ENCODE measurements at places on chromosomes 7 and 10.

DNA sequence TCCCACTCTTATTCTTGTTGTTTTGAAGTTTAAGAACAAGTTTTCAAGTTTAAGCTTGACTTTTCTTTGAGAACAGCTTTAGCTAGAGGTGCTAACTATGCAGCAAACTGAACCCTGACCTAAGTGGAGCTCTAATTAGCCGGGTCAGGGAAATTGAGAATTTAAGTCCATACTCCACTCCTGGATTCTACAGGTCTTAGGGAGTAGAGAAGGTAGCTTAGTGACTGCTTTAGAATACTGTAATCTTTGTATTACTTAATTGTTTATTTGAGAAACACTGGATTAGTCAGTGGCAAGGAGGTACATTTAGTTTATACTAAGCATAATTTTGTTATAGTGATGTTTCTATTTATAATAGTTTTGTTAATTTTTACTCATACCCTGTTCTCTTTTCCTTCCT lies 74.6 kb upstream of the STRIP2 start:
- no peak for DNase-seq

GRCh38 chr10:119029613-119030420 lies at the start of gene NANOS1:
Gene NANOS1, plus strand, starts transcription at chr10:119029714. Its CDS starts 88 bp downstream, at chr10:119029802.
- DNase-seq: no peak

DNA sequence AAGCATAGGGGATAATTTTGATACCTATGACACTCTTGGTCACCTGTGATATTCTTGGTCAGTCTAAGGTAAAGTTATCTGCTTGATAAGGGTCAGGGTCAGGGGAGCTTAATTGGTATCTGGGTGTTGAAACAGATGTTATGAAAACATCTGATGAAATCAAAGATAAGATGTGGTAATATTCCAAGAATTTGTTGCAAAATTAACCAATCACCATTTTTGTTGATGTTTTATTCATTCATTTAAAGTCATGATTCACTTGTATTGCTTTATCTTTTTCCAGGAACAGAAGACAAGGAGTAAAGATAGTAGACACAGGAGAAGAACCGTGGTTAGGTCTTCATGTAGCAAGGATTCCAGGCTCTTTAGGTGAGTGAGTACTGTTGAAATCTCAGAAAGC lies 103.1 kb downstream of the SEMA3C start:
- DNase-seq: no peak

DNA sequence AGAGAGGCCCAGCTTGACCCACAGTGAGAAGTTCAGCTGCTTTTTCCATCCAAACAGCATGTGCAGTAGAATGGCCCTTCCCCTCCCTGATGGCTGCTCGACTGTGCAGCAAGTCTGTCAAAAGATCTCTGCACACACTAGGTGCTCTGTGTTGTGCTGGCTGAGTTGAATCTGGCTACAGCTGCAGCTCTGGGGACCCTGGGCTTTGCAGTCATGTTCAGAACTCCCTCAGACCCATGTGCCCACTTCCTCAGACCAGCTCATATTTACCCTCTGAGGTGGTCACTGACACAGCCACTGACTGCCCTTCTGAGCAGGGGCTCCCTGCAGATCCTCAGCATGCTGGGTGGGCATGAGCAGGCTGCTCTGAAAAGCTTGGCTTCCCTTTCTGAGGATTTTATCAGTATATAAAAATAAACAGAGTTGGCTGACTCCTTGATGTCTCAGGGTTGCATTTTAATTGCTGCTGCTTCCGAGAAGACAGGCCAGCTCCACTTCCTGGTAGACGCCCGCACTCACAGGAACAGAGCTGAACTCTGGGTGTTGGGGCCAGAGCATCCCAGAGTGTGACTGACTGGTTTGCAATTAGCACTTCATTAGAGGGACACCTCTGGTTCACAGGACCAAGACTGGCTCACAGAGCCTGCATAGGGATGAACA lies 507.9 kb downstream of the RPS24 start:
- no peak for DNase-seq

DNA sequence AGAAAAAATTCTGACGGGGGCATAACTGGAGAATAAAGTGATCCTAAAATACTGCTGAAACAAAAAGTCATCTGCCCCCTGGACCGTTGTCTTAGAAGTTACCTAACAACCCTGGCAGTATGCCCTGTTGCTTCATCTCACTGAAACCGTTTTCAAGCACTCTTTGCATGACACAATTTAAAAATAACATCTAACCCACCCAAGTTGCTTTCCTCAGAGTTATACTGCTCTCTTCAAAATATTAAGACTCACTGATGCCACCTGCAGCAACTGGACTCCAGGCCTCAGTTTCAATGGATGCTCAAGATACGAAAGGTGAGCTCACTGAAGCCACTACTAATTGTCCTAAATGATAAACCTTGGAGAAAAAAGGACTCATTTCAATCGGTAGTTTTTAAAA lies 57.4 kb downstream of the CDK6 start:
- no peak for DNase-seq

GRCh38 chr7:97218767-97219166 lies 101.3 kb downstream of the SDHAF3 start:
- no peak for DNase-seq

- no peak for DNase-seq
Observed at GRCh38 chr10:99395750-99396445, 34.5 kb downstream of the GOT1 start.

DNA sequence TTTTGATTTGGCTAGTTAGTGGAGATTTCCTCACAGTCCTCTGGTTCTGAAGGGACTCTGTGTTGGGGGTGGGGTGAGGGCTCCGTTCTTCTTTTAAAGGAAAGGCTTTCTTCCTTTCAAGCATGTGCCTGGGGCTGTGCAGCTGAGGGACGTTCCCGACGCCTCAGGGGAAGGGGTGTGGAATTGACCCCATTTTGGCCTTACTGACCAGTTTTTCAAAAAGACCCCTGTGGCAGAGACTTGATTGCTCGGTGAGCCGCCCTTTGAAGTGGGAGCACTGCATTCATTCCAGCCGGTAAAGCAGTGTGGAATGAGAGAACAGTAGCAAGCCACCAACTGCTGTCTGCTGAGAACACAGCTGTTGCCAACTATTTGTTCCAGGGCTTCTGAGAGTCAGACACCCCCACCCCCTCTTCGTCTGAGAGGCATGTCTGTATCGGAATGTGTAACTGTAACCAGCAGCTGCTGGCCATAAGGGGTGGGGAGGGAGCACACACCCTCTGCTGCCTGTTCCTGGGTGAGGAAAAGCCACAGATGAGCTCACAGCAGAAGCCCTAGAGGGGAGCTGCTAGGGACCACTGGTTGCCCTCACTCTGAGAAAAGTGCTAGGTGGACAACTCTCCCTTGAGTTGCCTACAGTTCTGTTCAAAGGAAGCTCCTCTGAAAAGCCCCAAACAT lies 33.2 kb downstream of the WBP1L start:
- DNase-seq: no peak

- DNase-seq: no peak
Observed at GRCh38 chr10:55476129-55476528, 675.1 kb upstream of the PCDH15 start.

- no peak for DNase-seq
Observed at GRCh38 chr10:130378556-130379400, 242.6 kb downstream of the GLRX3 start.

DNA sequence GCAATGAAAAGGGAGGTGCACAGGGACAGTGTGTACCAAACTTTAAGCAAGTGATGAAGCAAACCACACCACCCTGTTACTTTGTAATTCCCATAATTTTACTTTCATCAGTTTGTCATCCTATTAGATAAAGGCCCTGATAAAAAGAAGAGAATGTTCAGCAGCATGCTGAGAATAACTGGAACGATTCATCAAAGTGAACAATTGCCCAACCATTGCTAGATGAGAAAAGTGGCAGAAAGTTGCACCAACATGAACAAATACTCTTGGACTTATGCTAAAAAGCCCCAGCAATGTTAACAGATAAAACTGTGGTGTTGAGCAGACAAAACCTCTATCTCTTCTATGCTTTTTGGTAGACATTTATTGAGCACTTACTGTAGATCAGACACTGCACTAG lies 75.5 kb upstream of the PCGF5 start:
- DNase-seq: no peak

DNA sequence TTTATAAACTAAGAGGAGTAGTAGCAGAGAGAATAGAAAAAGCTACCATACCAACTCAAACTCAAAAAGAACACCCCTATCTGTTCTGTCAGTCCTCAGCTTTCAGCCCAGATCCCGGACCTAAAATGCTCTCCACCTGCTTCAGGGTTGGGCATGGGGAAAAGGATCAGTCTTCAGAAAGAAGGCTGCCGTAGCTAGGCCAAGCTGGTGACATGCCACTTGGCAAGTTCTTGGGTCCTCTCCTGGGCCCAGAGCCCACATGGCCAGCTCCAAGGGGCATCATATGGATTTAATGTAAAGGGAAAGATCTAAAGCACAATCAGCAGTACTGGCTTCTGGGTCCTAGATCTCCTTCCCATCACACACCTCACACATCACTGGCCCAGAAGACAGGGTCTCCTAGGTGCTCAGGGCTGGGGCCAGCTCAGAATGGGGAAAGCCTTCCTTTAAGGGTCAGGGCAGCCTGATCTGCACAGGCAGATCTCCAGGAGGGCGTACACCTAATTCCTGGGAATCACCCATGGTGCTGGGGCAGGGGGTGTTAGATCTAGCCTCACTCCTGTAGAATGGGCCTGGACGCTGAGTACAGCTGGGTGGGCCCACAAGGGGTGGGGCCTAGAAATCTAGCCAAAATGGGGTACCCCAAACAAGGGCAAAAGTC lies 2.5 kb downstream of the VAX1 start:
- DNase-seq: no peak

DNA sequence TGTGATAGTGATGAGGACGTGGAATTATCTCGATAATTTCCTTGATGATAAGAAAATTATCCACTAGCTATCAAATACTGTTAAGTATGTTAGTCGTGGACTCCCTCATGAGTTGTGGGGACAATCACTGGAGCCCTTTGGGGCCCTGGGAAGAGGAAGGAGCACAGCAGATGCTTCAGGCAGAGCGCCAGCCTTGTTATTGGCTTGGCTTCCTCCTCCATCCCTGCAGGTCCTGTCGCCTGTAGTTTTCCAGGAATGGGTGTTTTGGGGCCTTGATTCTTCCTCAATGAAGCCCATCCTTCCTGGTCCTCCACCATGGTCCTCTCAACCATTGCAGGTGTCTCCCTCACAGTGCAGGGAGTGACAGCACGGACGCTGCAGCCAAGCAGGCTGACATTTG lies 32.5 kb upstream of the ZNF32 start:
- no peak for DNase-seq

GRCh38 chr10:21993360-21994001 lies 10.0 kb downstream of the DNAJC1 start:
- no peak for DNase-seq

DNA sequence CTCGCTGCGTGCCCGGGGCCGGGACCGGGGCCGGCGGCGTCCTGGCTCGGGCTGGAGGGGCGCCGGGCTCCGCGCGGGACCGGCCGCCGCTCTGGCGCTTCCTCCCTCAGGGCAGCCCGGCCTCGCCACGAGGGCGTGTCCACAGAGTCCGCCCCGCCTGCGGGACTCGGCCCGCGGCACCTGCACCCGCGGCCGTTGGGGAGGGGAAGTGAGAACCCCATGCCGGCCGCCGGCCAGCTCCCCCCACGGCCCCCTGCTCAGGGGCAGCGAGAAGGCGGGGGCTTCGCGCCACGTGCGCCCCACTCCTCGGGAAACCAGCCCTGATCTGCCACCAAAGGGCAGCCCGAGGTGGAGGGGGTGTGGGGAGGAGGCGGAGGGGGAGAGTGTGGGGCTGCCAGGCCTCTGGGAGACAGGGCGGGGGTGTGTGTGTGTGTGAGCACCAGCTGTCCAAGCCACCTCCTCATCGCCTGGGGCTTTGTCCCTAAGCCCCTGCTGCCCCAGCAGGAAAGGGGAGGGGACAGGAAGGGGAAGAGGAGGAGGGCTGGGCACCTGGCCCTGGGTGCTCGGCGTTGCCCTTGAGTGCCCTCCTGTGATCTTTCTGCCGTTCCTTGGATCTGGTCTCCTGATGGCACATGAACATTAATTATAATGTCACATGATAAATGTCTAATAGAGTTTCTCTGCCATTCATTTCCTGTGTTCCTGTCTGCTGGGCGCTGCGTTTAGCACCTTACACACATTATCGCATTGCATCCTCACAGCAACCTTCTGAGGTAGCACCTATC lies at the start of gene PIK3AP1:
Gene PIK3AP1 (minus strand): TSS at position 93 of the 785 bp plus-strand sequence. CDS start 120 bp downstream, outside the sequence.
- peak; percentile 16 for DNase-seq

- no peak for DNase-seq
Observed at GRCh38 chr7:133688483-133689239, 435.8 kb downstream of the EXOC4 start.

All from stimulated activated CD8-positive, alpha-beta memory T cell treated with anti-CD3 and anti-CD28 coated beads, Interleukin-2, amount 100 ng/mL, for 1 hour (primary cell).